ENCODE measurements at places on chromosomes 1 and 21. TPM values are rescaled to one million over a fixed set of nuclear protein-coding genes. Genes with fewer than 3 reads are reported as not detected.

C1orf87 gene
- not detected for polyA plus RNA-seq

RNF186 gene
- not detected for polyA plus RNA-seq

HMCN1 gene
- 20.9 TPM for polyA plus RNA-seq

GUCA2B gene
- polyA plus RNA-seq = not detected

TMEM81 gene
- 2.7 TPM for polyA plus RNA-seq

LCE1C gene
- not detected for polyA plus RNA-seq

WNT4 gene
- not detected for polyA plus RNA-seq

TBX15 gene
- polyA plus RNA-seq = not detected

CNN3 gene
- 374 TPM for polyA plus RNA-seq

DRAXIN gene
- 0.04 TPM for polyA plus RNA-seq

OR10K2 gene
- polyA plus RNA-seq = not detected

PTGFRN gene
- 0.31 TPM for polyA plus RNA-seq

CCDC181 gene
- 0.17 TPM for polyA plus RNA-seq

NLRP3 gene
- 0.06 TPM for polyA plus RNA-seq

PHLDA3 gene
- 73.9 TPM for polyA plus RNA-seq

SKI gene
- 9.0 TPM for polyA plus RNA-seq

WDR64 gene
- not detected for polyA plus RNA-seq

CD5L gene
- not detected for polyA plus RNA-seq

GUCA2A gene
- not detected for polyA plus RNA-seq

ESRRG gene
- 0.22 TPM for polyA plus RNA-seq

TSPAN2 gene
- polyA plus RNA-seq = 4.0 TPM

MFSD2A gene
- polyA plus RNA-seq = 2.6 TPM

LCE3D gene
- polyA plus RNA-seq = not detected

RPE65 gene
- polyA plus RNA-seq = not detected

SMIM11 gene
- 7.5 TPM for polyA plus RNA-seq

IGSF5 gene
- not detected for polyA plus RNA-seq

IGSF21 gene
- polyA plus RNA-seq = not detected

ATXN7L2 gene
- 1.5 TPM for polyA plus RNA-seq

C1orf146 gene
- not detected for polyA plus RNA-seq

All from AG04450 (cell line).